AG09309 (cell line): ENCODE measurements at places on chromosomes 2 and 18.

GRCh38 chr2:56132138-56132537, 51.7 kb upstream of the CCDC85A start:
- DNase-seq: peak; percentile 10

DNA sequence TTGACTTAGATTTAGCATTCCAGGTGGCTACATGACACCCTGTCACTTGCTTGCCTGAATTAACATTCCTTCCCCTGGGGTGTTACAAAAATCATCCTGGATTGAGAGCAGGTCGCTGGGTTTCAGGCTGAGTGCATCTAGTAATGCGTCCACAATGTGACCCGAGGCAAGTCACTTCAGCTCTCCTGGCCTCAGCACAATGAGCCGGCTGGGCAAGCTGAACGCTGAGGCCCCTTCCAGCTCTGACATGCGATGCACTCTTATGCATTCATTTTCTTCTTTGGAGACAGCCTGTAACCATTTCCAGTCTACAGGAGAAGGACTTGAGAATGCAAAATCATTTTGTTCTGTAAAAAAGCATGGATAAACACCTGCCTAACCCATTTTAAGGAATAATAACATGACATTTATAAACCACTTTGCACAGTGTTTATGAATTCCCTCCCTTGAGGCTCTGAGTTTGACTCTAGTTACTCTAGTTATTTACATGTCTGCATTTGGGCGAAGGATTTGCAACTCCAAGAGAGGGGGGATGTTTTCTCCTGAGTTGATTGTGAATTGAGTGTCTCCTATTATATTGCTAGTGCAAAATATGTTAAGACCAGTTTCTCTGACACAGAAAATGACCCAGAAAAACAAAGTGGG, 63.0 kb upstream of the CPO start:
- DNase-seq: no peak

DNA sequence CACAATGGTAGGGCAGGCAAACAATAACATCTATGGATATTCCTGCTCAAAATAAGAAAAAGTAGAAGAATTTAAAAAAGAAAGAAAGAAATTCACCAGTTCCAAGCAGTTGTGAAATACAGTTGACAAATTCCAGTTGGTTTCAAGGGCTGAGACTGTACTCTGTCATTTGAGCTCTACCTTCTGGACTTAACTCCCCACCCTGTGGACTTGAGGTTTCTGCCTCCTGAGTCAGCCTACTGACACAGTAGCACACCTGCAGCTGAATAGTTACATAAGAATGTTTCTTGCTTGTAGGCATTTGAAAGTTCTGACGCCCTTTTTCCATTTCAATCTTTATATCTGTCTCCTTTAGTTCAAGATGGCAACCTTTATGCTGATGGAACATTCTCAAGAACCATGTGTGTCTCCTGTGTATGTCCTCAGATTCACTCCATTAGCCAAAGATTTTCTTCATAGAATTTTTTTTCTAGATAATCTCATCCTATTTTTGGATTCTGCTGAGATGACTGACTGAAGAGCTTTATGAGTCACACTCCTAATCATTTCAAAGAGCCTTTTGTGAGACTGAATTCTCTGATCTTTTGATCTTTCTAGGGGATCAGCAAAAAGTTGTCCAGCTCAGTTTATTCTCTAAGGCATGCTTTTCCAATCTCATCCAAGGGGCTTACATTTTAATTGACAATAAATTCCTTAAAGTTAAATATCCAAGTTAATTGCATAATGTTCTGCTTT, 19.1 kb downstream of the NETO1 start:
- no peak for DNase-seq

DNA sequence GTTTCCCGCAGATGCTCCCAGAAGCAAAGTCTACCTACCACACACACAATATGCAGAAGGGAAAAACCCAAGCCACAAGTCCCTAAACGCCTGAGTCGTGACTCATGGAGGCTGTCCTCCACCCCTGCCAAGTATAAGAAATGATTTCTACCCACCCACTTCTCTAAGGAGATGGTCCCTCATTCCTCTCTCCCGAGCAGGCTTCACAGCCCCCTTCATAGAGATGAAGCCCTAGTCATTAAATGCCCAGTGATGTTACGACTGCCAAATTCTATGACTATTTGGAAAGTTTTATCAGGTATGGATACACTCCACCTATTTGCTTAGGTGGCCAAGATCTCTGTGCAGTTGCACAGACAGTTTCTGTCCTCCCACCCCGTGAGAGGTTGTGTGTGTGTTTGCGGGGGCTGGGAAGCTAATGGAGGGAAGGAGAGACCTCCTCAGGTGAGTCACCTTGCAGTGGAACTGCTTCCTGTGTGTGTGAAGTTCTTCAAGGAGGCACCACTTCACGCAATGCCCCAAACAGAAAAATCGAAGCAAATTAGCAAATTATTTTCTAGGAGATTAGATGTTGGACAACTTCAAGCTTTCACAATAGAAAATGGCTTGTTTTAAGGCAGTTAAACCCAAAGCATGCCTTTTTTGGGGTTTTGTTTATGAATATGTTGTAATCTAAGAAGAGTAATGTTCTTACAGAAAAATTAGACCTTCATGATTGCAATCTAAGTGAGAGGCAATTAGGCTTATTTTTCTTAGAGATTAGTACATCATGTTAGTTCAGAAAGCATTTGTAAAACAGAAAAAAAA, 175.2 kb downstream of the TGIF1 start:
- DNase-seq: peak; percentile 89

DNA sequence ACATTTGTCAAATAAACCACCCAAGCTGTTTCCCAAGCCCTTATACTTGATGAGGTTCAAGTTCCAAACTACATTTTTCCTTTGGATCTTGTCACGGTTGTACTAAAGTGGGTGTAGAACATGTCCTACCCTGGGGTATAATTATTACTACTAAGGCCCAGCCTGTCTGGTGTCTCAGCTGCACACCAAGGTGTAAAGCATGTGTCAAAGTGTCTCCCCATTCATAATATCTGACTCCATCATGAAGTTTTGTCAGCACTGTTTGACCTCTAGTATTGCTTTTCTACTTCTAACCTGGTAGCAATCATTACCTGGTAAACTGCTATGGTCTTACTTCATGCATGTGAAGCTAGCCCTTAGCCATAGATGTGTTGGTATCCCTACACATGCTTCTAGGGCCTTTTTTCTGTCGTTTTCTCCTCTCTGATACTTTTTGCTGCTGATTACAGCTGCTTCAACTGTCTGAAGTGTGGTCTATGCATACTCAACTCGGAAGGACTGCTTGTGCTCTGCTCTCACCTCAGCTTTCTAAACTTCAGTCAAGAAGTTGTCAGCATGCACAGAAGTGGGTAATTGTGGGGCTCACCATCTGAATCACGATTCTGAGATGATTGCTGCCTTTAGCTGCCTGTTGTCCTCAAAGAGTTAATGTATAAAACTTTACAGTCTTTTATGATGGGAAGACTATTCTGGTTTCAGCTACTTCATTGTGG, 445.7 kb upstream of the TRIB2 start:
- DNase-seq: no peak

GRCh38 chr2:150373374-150373773, 114.1 kb downstream of the RND3 start:
- no peak for DNase-seq

DNA sequence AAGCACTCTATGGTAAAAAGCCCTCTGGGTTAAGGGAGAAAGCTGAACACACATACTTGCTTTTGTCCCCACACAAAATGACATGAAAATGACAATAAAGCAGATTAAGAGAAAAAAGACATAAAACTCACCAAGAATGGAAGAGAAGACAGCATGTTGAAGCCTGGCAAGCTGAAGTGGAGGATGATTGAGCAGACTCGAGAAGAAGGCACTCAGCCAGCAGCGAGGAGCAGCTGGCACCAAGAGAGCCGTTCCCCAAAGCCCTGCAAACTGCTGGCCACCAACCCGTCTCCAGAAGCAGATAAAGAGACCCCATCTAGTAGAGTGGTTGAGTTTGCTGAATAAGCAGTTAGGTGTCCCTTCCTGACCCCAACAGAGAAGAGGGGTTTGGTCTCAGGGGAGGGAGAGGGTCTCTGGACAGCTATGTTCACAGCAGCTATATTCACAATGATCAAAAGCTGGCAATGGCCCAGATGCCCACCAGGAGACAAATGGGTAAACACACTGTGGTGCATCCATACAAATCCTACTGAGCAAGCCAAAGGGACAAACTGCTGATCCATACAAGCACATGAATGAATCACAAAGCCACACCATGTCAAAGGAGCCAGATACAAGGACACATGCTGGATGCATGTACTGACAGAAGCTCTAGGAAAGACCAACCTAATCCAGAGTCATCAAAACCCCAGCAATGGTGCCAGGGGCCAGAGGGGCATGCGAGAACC, 36.9 kb downstream of the FAM168B start:
- DNase-seq: no peak
